ENCODE measurements at places on chromosomes 2 and 18.

GRCh38 chr2:60677356-60677755 is 78.7 kb upstream of the PAPOLG start:
- DNase-seq = no peak

DNA sequence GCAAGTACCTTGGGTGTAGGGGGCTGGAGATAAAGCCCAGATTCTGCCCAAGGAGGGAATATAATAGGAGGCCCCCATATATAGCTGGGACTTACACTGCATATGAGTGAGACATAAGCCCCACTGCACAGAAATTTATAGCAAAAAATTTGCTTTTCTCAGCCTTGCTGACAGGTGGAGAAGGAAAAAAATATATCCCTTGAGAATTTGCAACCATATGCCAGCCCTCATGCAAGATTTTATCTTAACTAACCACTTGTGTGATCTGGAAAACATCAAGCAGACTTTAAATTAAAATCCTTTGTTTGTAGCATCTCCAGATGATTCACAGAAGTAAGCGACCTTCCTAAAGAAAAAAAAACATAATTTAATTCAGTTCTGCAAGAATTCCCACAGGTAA is 288.2 kb downstream of the BCL2 start:
- DNase-seq = no peak

- DNase-seq = no peak
Observed at GRCh38 chr2:127469974-127470373, 51.7 kb downstream of the PROC start.

- no peak for DNase-seq
Observed at GRCh38 chr2:85183479-85183878, 50.3 kb downstream of the TCF7L1 start.

- DNase-seq = no peak
Observed at GRCh38 chr18:75439348-75439747, 11.8 kb upstream of the SMIM21 start.

- DNase-seq = no peak
Observed at GRCh38 chr2:105749583-105750400, 5.1 kb downstream of the NCK2 start.

GRCh38 chr2:128447538-128447995 is 128.9 kb upstream of the HS6ST1 start:
- DNase-seq = no peak

DNA sequence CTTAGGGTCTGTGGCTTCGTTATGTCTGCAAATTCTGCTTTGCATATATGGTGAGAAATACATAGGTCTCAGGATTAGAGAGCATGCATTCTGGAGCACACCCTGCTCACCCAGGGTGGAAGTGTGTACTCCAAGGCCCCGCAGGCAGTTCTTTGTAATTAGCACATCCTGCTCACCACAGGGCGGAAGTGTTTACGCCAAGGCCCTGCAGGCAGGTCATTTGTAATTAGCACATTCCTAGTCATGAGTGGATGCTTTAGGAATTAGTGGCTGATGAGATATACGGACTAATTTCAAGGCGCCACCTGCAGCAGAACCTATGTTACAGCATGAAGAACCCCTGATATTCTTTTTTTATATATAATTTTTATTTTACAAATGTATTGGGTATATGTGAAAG is 4.2 kb downstream of the ALLC start:
- no peak for DNase-seq

- no peak for DNase-seq
Observed at GRCh38 chr2:111642586-111643327, 241.2 kb downstream of the ANAPC1 start.

DNA sequence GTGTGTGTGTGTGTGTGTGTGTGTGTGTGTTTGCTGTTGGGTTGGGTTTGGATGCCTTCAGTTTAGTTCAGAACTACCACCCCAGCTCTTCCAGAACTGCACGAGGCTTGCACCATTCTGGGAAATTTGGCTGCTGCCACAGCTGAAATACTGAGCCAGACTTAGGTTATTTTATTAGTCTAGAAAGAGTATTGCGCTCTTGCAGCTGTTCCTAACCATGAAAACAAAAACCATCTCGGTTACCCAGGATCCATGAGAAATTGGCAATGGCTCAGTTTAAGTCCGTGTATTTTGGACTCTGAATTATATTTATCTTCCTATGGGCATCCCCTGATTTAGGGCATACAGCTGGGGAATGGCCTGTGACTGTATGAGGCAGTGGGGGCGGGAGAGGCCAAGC is 83.2 kb downstream of the TANC1 start:
- DNase-seq = no peak

GRCh38 chr2:159904127-159904958 is 106.3 kb upstream of the CD302 start:
- peak; percentile 61 for DNase-seq

GRCh38 chr2:141692829-141693228 is 438.0 kb downstream of the LRP1B start:
- DNase-seq = no peak

DNA sequence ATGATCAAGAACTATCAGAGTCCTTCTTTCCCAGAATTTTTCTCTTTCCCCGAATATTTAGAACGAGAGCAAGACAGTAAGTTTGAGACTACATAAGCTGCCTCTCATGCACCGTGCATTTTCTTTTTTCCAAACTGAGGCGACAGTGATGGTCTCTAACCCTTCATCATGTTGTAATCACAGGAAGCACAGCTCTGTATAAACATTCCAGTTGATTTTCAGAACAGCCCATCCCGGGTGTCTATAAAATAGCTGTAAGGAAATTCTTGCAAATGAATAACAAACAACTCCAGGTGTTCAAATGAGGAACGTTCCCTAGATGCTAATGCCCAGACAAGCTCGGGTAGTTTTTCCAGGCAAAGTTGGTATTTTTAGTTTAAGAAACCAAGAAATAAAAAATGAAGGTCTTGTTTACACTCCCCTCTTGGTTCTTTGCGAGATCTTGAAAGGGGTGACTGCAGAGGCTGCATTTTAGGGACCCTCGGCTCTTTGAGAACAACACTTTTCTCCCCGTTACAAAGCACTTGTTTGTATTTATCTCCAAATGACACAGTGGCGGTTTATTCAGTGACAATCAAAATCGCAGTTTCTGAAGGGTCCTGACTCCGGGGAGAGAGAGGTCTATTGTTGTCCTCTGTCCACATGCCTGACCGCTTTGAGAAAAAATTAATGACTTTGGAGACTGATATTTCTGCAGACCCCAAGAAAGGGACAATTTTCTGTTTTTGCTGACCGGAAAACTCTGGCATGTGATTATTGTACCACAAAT is 101.1 kb upstream of the NCK2 start:
- DNase-seq = no peak

GRCh38 chr18:79465392-79465991 is 69.8 kb downstream of the NFATC1 start:
- DNase-seq = no peak

GRCh38 chr18:8959551-8960135 is 142.9 kb upstream of the NDUFV2 start:
- no peak for DNase-seq

DNA sequence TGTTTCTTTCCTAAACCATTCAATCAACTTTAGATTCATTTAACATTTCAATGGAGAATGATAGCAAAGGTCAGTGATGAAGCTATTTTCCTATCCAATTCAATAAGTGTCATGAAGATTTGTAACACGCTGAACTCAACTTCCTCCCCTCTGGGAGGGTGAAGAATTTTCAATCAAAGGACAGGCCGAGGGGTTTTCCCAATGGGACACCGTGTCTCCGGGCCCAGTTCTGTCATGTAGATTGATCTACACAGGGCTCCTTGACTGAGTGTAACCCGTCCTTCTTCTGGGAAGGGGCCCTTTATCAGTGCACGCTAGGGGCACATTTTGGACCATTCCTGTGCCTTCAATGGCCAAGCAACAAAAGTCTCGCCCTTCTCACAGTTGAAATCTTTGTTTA is 90.1 kb downstream of the KCNE4 start:
- DNase-seq = no peak

GRCh38 chr2:180442860-180443644 is 436.0 kb upstream of the CWC22 start:
- DNase-seq = no peak

DNA sequence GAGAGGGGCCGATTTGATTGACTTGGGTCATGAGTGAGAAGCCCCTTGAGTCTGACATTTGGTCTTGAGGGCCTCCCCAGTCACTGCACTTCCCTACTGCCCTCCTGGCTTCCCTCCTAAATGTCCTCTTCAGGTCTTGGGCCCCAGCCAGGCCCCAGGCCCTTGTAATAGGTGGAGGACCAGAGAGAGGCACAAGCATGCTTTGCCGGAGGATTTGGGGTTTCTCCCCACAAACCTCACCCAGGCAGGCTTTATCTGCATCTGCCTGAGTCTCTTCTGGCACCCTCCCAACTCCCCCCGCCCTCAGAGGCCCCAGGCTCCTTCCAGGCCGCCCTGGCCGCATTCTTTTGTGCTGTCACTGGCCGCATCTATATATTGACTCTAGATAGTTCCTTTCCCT is 270.7 kb downstream of the HAUS1 start:
- no peak for DNase-seq

DNA sequence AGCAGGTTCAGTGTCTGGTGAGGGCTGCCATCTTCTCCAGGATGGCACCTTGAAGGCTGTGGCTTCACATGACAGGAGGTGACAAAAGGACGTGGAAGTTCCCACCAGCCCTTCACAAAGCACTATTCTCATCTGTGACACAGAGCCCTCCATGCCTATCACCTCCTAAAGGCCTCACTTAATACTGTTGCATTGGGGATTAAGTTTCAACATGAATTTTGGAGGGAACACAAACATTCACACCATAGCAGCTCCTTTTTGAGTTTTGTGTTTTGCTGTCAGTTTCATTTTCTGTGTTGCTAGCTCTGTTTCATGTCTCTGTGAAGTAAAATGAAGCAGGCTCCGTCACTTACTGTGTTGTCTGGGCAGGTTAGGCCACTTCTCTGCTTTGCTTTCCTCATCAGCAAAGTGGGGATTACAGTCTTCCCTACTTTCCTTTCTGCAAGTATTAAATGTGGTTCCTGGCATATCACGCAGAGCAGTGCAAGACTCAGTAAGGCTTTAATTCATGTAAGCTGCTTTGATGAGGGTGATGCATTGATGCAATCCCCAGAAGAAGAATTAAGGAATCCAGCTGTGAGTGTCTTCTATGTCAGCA is 31.6 kb downstream of the LIMS1 start:
- DNase-seq = no peak

- no peak for DNase-seq
Observed at GRCh38 chr2:197538412-197538811, 22.5 kb downstream of the MOB4 start.

- no peak for DNase-seq
Observed at GRCh38 chr2:44429034-44429433, 67.3 kb downstream of the CAMKMT start.

- no peak for DNase-seq
Observed at GRCh38 chr2:156719036-156719435, 282.9 kb downstream of the GPD2 start.

- no peak for DNase-seq
Observed at GRCh38 chr2:24403168-24403831, 43.0 kb upstream of the ITSN2 start.

DNA sequence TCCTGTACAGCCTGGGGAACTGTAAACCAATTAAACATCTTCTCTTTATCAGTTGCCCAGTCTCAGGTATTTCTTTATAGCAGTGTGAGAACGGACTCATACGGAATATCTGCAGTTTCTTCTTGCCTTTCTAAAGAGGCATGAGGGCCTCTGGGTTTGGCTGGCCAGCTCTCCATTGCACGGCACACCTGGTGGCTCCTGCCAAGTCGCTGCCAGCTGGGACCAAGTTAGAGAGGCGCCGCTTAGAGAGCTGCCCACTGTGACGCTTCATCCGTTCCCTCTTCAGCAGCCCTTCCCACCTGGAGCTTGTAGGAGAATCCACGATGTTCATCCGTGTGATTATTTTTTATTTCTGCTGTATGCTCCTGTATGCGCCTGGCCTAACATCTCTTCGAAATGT is 195.4 kb downstream of the TWIST2 start:
- DNase-seq = no peak

GRCh38 chr2:198698230-198698629 is 759.5 kb downstream of the SATB2 start:
- DNase-seq = no peak

DNA sequence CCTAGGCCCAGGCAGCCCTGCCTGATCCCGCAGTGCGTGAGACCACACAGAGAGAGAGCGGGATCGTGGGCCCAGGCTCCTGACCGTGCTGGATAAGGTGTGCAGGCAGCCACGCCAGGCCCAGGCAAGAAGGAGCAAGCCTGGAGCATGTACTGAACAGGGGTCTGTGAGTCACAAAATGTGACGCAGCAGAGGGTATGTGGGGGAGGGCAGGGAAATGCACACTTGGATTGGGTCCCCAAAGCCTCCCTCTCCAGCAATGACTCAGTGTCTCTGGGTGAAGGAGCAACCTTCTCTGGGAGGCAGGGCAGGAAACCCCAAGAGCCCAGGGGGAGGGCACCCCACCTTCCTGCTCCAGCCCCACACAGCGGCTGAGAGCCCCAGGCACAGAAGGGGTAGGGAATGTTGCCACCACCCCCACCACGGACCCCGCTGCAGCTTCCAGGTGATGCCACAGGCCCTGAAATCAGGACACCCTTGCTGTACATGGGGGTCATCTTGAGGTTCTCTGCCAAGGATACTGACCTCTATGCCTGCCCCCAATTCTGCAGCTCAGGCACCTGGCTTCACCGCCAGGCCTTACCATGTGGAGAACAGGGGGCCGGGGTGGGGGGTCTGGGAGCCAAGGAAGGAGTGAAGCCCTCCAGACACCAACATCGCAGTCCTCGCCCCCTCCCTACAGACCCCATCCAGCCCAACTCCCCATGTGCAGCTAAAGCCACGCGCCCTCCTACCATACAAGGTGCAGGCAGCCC is 1.3 kb upstream of the GPC1 start:
- DNase-seq = no peak

DNA sequence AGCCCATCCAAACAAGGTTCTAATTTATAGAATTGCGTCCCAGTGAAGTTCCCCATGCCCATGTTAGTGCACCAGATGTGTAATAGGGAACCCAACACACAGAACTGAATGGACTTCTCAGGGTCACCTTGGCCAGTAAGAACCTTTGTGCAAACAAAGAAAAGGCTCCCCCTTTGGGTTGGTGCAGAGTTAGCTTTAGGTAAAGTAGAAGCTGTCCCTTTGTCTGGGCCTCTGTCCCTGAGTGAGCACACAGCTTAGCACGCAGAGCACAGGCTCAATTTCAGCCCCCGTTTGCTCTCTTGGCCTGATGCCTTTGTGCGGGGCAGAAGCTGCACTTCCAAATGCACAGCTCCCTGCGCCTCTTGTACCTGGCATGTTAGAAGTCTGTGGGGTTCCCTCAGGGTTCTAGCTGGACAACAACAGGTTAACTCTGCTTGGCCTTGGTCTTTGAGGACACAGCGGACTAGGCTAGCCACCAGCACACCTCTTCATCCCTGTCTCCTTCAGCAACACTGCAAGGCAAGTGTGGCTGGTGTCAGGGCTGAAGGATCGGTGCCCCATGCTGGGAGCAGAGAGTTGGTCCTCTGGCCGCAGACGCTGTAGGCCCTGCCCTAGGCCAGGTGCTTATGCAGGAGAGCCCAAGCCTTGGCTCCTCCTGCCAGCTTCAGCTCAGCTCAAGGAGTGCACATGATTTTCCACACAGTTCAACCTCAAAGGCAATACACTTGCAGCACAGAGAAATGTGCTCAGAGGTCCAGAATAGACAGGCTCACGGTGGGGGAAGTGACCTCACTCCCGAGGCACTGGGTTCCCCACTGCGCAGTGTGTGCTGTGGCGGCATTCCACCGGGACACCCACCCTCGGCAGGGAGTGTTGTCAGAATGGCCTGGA is 73.3 kb upstream of the FOSL2 start:
- DNase-seq = no peak

- no peak for DNase-seq
Observed at GRCh38 chr18:11767935-11768334, 78.9 kb downstream of the GNAL start.

Measured in stimulated activated CD8-positive, alpha-beta memory T cell treated with anti-CD3 and anti-CD28 coated beads, Interleukin-15, amount 100 ng/mL, for 1 hour (primary cell).